ENCODE measurements at places on chromosomes 2 and 18.

DNA sequence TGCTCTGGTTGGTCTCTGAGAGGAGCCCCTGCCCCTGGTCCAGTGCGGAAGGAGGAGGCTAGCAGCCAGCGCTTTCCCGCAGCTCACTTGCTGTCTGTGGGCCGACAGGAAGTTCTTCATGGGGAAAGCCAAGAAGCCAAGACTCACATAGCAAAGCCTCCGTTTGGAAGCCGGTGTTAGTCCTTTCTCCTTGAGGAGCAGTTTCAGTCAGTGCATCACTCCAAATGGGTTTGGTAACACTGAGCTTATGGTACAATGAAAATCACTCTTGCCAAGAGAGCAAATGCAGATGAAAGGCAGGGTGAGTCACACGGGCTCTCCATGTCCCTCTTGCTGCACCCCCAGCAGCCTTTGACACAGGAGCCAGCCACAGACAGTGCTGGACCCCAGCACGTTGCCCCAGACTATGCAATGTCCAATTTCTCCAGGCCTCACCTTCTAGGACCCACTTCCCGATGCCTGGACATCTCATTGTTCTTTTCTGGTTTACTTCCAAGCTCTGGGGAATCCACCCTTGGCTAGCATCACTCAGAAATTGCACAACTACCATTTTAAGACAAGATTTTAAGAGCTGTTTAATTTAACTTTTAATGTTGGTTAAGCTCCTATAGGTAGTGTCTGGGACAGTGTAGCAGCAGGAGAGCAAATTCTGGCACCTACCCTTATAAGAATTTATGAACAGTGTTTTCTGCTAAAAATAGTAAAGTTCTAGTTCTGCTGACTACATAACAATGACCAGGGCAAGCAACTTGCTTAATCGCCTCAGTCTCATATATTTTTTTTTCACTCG is 174.9 kb downstream of the ASB1 start:
- no peak for DNase-seq

DNA sequence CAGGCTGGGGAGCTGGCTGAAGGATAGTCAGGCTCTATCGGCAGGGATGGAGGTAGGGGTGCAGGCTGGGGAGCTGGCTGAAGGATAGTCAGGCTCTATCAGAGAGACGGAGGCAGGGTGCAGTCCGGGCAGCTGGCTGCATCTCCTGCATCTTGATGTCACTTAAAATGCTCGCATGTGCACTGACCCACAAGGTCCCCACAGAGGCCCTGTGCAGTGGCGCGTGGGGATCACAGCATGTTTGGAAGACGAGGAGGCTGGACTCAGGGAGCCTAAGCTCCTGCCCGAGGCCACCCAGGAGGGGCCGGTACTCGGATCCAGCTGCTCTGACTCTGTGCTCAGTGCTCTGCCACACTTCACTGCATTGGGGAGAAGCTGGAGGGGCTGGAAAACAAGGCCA is 189.0 kb upstream of the HDAC4 start:
- no peak for DNase-seq

- no peak for DNase-seq
Observed at GRCh38 chr2:37583402-37583801, 88.0 kb downstream of the CDC42EP3 start.

GRCh38 chr2:72544554-72544953 is 281.3 kb downstream of the EXOC6B start:
- DNase-seq: no peak

DNA sequence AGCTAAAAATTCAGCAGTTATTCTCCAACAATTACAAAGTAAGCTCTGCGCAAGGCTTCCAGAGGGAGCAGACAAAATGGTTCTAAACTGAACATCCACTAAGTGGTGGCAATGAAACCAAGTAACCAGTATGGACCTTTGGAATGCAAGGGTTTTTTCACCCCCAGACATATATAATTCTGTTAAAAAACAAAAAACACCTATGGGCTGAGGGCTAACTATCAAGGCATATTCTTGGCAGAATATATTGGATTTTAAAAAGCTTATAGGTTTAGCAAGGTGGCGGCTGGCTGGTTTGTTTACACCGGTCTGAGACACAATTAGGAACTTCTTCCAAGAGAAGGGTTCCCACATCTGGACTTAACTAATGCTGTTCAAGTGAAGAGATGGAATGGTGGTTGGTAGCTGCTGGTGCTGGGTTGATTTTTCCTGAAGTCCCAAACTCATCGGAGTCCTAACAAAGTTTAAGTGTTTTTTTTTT is 2.8 kb downstream of the ZFP36L2 start:
- peak; percentile 26 for DNase-seq

DNA sequence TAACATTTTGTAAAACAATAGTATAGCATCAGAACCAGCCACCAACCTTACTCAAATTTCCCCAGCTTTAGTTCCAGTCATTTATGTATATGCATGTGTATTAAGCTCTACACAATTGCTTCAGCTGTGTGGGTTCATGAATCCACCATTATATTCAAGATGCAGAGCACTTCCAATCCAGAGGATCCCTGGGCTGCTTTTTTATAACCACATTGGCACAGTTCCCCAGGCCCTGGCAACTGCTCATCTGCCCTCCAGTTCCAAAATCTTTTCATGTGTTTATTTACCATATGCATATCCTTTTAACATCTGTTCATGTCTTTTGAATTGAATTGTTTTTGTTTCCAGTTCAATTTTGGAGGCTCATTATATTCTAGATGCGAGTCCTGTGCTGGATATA is 482.9 kb upstream of the HS6ST1 start:
- DNase-seq: no peak

- no peak for DNase-seq
Observed at GRCh38 chr2:120866483-120867140, 130.9 kb downstream of the GLI2 start.

DNA sequence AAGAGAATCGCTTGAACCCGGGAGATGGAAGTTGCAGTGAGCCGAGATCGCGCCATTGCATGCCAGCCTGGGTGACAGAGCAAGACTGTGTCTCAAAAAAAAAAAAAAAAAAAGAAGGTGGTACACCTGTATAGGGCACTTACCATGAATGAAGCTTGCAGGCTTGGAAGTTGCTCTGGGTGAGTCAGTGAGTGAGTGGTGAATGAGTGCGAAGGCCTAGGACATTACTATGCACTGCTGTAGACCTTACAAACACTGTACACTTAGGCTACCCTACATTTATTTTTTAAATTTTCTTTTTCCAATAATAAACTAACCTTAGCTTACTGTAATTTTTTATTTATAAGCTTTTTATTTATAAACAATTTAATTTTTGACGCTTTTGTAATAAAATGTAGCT is 78.4 kb upstream of the ATG16L1 start:
- DNase-seq: no peak

DNA sequence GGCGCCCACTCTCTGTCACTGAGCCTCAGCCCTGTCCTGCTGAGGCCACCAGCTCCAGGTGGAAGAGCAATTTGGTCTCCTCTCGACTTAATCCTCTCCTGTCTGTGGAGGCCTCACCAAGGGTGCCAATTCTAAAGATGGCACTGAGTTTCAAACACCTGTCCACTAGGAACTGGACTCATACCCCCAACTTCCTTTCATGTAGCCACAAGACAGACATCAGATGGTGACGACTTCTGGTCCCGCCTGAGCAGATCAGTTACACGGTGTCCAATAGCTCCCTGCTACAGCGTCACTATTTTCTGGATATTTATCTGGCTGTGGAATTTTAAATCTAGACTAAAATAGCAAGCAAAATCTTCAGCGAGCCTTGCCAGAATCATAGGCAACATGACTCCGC is 24.5 kb upstream of the SP5 start:
- no peak for DNase-seq

- DNase-seq: no peak
Observed at GRCh38 chr18:1846640-1847039, 724.7 kb downstream of the METTL4 start.

- DNase-seq: no peak
Observed at GRCh38 chr2:223019987-223020717, 31.8 kb upstream of the KCNE4 start.

Measured in CD8-positive, alpha-beta memory T cell (primary cell).